Sigmoid colon (tissue), 7 donors: ENCODE measurements at places on chromosomes 2 and 18. TPM values are rescaled to one million over a fixed set of nuclear protein-coding genes. Genes with fewer than 3 reads are reported as not detected.

DNA sequence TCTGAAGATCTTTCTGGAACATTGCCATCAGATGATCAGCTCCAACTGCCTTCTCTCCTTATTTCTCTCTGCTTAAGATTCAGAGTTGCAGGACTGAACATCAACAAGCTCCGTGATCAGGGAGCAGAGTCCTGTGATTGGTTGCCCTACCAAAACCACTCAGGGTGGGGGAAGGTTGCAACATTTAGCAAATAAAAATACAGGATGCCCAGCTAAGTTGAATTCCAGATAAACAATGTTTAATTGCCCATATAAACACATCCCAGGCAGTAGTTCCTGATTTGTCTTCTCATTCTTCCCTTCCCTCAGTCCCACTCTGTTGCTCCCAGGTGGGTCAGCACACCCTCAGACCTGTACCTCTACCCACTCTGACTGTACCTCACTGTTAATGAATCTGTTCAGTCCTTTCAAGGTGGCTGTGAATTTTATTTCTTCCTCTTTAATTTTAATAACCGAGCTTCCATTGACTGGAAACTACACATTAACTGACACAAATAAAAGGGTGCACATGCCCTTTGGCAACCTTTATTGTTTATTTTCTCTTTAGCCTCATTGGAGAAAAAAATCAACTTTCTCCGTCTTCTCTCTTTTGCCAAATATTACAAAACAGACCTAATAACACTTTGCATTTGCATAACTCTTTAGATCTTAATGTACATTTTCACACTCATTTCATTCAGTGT lies 167.1 kb upstream of the PKDCC start:
- no peaks in the 10 kb centered on the region for H3K27me3 ChIP-seq
- no peak for DNase-seq
- H3K36me3 ChIP-seq = no peaks in the 10 kb centered on the region
- H3K27ac ChIP-seq = no peak overlapping the region

GRCh38 chr2:142875652-142876051 lies 1.8 kb upstream of the KYNU start:
- no peak overlapping the region for H3K4me3 ChIP-seq
- no peak for DNase-seq
- no peaks in the 10 kb centered on the region for H3K27me3 ChIP-seq
- H3K36me3 ChIP-seq = no peaks in the 10 kb centered on the region
- H3K4me1 ChIP-seq = no peaks in the 10 kb centered on the region

GRCh38 chr18:44668270-44668975 lies 12.3 kb upstream of the SETBP1 start:
- no peak for DNase-seq
- H3K4me1 ChIP-seq = no peaks in the 10 kb centered on the region
- no peaks in the 10 kb centered on the region for H3K36me3 ChIP-seq
- no peak overlapping the region for H3K4me3 ChIP-seq
- H3K27ac ChIP-seq = no peak overlapping the region

DNA sequence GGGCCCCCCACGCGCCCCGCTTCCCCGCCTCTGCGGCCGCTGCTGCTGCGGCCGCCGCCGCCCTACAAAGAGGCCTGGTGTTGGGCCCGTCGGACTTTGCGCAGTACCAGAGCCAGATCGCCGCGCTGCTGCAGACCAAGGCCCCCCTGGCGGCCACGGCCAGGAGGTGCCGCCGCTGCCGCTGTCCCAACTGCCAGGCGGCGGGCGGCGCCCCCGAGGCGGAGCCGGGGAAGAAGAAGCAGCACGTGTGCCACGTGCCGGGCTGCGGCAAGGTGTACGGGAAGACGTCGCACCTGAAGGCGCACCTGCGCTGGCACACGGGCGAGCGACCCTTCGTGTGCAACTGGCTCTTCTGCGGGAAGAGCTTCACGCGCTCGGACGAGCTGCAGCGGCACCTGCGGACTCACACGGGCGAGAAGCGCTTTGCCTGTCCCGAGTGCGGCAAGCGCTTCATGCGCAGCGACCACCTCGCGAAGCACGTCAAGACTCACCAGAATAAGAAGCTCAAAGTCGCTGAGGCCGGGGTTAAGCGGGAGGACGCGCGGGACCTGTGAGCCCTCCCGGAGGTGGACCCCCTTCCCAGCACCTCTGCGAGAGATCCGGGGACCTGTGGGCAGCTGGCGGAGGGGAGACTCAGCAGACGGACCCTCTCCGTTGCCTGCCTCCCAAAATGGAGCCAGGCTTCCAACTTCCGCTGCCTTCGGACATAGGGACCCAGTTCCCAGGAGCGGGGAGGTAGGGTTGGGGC lies 1.9 kb downstream of the SP5 start:
- H3K4me1 ChIP-seq = no peaks in the 10 kb centered on the region
- peaks cover 82% of the 10 kb centered on the region for H3K27me3 ChIP-seq
- no peaks in the 10 kb centered on the region for H3K36me3 ChIP-seq
- H3K4me3 ChIP-seq = peak overlapping the region; percentile 44
- H3K27ac ChIP-seq = peak overlapping the region; percentile 4
- peak; percentile 81 for DNase-seq

DNA sequence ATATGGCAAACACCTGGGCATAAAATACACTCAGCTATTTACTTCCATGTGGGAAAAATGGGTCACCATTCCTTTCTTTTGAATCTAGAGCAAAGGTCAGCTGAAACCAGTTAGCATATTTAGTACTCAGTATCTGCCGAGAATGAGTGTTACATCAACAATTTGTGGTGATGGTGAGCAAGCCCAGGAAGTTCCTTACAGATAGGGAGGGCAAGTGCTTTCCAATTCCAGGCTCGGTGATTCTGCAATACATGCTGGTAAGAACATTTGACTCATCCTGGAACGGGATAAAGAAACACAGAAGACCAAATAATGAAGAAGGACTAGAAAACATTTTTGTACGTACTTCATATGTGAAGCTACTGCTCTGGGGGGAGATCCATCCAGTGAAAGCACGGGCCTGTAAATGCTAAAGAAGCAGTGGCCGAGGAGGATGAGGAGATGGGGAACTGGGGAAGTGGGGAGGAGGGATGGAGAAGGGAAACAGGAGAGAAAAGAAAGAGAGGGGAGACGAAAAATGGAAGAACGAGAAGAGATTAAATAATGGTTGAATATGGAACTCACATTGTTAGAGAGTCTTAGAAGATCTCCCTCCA lies 251.9 kb downstream of the TTC32 start:
- no peaks in the 10 kb centered on the region for H3K36me3 ChIP-seq
- no peaks in the 10 kb centered on the region for H3K4me1 ChIP-seq
- H3K4me3 ChIP-seq = no peak overlapping the region
- H3K27ac ChIP-seq = no peak overlapping the region
- no peaks in the 10 kb centered on the region for H3K27me3 ChIP-seq

DNA sequence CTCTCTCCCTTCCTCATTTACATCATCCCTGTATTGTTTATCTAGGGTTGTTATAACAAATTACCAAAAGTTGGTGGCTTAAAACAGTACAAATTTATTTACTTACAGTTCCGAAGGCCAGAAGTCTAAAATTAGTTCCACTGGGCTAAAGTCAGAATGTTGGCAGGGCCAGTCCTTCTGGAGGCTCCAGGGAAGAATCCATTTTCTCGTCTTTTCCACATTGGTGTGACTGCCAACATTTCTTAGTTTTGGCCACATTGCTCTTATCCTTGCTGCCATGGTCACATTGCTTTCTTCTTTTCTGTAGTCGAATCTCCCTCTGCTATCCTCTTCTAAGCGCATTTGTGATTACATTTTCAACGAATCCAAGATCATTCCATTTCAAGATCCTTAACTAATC lies 34.7 kb downstream of the ICOS start:
- H3K4me1 ChIP-seq = peaks cover 6% of the 10 kb centered on the region
- no peaks in the 10 kb centered on the region for H3K27me3 ChIP-seq
- no peak overlapping the region for H3K27ac ChIP-seq
- H3K36me3 ChIP-seq = no peaks in the 10 kb centered on the region

- H3K4me3 ChIP-seq = peak within 1 kb of the TSS; percentile 87
- peak within 1 kb of the TSS; percentile 67 for H3K27ac ChIP-seq
- peak; percentile 81 for DNase-seq
Measured at GRCh38 chr2:16665748-16666448, at the start of gene CYRIA. Gene CYRIA, minus strand, starts transcription at chr2:16665834. Its CDS starts 77,715 bp downstream, at chr2:16588119.

GRCh38 chr2:46248171-46248570 lies 49.0 kb upstream of the EPAS1 start:
- no peak for DNase-seq
- no peak overlapping the region for H3K4me3 ChIP-seq
- H3K27me3 ChIP-seq = no peaks in the 10 kb centered on the region
- no peaks in the 10 kb centered on the region for H3K4me1 ChIP-seq

DNA sequence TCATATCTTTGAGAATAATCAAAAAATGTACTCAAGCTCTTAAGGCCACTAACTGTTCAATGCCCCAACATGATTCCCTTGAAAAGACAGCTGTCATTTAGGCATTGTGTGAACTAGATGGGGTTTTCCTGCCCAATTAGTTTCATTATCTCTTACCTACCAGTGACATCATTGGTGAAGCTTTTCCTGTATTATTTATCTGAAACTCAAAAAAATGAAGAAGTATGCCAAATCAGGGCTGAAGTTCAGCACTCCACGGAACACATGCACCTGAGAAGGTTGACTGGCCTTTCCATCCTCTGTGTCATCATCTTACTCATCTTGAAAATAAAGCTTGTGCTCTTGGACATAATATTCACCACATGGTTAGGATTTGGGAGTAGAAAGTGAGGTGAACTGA lies 126.4 kb downstream of the TXNL1 start:
- H3K27me3 ChIP-seq = no peaks in the 10 kb centered on the region
- no peak for DNase-seq
- no peak overlapping the region for H3K4me3 ChIP-seq
- H3K4me1 ChIP-seq = no peaks in the 10 kb centered on the region
- no peaks in the 10 kb centered on the region for H3K36me3 ChIP-seq
- no peak overlapping the region for H3K27ac ChIP-seq

- H3K27ac ChIP-seq = no peak overlapping the region
- DNase-seq = peak; percentile 46
- H3K4me3 ChIP-seq = no peak overlapping the region
- H3K36me3 ChIP-seq = no peaks in the 10 kb centered on the region
- no peaks in the 10 kb centered on the region for H3K4me1 ChIP-seq
- H3K27me3 ChIP-seq = no peaks in the 10 kb centered on the region
Measured at GRCh38 chr2:26618611-26619010, 22.6 kb downstream of the CIB4 start.

DNA sequence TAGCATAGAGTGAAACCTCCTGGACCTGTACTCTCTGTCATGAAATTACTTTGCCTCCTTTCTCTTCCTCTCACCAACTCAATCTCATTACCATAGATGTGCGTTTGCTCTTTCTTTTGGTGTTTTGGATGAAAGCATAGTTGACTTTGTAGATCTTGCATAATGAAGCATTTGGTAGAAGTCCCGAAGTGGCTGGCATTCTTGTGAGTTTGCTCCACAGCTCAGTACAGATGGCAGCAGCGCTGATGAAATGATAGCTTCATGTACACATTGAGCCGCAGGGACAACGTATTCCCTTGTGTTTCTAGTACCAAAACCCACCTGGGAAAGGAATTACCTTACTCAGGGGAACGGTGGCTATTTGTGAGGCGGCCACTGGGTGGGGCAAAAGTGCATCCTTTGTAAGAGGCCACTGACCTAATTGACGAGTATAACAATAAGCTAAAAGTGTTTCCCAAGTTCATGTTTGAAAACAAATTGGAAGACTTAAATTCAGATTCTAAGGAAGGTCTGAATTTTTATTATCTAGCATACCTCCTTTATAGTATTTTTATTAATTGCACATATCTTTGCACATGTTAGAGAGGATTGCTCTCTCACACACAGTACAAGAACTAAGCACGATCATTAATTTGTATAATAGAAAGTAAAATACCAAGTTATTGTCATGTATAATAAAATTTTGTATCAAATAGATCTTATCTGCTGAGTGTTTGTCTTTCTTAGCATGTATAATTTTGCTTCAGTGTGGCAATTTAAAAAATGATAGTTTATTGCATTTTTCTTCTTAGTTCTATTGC lies 25.4 kb upstream of the CDH7 start:
- H3K27me3 ChIP-seq = no peaks in the 10 kb centered on the region
- no peak overlapping the region for H3K27ac ChIP-seq
- H3K4me1 ChIP-seq = peaks cover 4% of the 10 kb centered on the region

DNA sequence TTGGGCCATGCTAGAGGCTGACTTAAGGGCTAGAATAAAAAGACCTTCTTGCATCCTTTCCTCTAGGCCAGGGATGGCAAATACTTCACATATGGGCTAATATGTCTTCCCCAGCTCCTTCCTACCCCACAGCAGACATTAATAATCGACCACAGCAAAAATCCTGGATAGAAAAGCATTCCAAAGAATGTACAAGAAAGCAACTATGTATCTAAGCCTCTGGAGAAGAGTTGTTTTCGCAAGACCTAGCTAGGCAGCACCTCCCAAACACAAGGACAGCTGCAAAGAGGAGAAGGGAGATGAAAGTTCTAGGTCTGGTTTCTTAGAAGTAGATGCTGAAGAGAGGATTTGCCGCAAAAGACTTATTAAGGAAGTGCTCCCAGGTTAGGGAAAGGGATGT lies 372.6 kb downstream of the SLC4A3 start:
- H3K4me3 ChIP-seq = no peak overlapping the region
- no peak for DNase-seq
- H3K27me3 ChIP-seq = no peaks in the 10 kb centered on the region
- no peaks in the 10 kb centered on the region for H3K4me1 ChIP-seq
- H3K27ac ChIP-seq = no peak overlapping the region

DNA sequence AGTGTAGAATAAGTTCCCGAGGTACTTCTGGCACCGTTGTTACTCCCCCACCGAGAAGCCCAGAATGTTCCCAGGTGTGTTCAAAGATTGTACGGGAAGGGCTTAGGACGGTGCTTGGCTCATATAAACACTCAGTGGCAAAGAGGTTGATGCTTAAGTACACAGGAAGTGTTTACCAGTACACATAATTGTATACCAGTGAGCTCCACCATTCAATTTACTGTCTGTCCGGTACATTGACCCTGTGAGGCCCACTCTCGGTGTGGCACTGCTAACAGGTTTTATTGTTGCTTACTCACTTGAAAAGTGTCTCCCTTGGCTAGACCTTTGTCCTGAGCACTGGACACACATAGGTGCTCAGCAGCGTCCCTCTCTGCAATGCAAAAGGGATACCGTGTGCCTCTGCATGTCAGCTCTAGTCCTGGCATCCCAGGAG lies 191.0 kb downstream of the NEDD4L start:
- H3K36me3 ChIP-seq = no peaks in the 10 kb centered on the region
- peaks cover 15% of the 10 kb centered on the region for H3K4me1 ChIP-seq
- no peaks in the 10 kb centered on the region for H3K27me3 ChIP-seq
- no peak for DNase-seq

DNA sequence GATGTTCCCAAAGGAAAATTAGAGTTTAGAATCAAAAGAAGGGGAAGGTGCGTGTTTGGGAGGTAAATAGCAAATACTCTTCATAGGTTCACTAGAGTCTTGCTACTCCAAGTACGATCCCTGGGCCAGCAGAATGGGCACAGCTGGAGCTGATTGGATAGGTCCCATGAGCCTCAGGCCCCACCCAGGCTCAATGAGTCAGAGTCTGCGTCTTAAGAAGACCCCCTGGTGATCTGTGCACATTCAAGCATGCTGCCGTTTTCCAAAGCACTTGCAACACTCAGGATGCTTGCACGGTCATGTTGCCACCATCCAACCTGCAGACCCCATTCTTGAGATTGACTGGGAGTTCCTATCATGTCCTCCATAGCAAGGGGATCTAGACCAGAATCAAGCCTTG lies 40.5 kb downstream of the ABCG8 start:
- H3K27ac ChIP-seq = no peak overlapping the region
- no peaks in the 10 kb centered on the region for H3K27me3 ChIP-seq
- no peak overlapping the region for H3K4me3 ChIP-seq
- no peaks in the 10 kb centered on the region for H3K36me3 ChIP-seq

The CDKL4 gene
- total RNA-seq = 3.3 TPM

The PLEKHA3 gene
- total RNA-seq = 13.0 TPM

The MFSD2B gene
- not detected for total RNA-seq

The IL18RAP gene
- 1.3 TPM for total RNA-seq
